ENCODE measurements at places on chromosomes 4 and X.

- DNase-seq = no peak
Measured at GRCh38 chr4:186248643-186249042, 17.3 kb upstream of the F11 start.

DNA sequence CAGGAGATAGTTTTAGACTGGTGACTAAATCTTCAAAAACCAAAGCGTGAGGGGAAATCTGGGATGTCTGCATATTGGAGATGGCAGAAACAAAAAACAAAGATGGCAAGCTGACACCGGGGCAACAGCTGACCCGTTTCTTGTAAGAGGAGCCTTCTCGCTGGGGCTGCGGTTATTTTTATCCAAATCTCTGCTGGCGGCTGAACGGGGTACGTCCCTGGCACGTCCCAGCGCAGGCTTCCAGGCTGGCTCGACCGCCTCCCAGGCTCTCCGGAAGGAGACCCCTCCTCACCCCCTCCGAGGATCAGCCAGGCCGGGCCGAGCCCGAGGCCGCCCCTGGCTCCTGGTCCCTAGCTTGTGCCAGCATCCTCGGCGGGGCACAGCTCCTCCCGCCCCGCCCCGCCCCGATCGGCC lies 403 bp downstream of the SGCB start:
- no peak for DNase-seq

DNA sequence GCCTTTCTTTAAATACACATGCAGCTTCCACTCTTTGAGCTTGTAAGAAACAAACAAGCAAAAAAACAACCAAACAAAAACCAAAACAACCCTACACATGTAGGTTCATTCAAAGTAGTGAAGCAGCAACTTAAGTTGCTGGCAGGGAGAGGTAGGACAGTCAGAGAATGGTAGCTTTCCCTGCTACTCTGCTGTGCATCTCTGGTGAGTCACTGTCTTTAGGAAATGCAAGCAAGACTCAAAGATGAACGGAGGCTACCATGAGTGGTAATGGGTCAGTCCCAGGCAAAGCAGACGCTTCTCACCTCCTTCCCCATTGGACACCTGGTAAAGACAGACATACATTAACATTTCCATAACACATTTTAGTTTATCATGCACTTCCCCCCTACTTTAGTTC lies 43.2 kb downstream of the PGRMC2 start:
- no peak for DNase-seq

DNA sequence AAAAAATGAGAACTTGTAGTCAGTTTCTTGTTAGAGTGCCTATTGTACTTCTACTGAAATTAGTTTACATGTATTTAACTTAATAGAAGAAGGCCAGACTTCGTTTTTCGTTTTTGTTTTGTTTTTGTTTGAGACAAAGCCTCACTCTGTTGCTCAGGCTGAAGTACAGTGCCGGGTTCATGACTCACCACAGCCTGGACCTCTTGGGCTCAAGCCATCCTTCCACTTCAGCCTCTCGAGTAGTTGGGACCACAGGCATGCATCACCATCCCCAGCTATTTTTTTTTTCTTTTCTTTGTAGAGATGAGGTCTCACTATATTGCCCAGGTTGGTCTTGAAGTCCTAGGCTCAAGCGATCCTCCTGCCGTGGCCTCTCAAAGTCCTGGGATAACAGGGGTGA lies 793.9 kb downstream of the ADGRL3 start:
- DNase-seq = no peak

DNA sequence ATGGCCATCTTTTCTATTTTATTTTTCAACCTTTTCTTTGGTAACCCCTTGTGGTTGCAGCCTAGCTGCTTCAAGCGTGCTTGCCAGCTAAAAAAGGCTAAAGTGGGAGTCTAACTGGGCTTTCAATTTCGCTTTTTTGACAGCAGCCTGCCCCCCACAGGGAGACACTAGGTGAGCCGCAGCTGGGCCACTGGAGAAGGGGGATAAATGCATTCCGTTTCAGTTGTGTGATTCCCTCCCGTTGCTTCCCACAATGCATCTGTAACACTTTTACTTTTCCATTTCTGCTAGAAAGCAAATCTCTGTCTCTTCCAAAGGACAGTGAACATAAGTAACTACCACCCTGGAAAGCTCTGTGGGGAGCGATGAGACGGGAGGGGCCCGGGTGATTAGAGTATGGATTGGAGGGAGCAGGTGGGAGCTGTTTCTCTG lies 86.3 kb upstream of the RAPGEF2 start:
- DNase-seq = no peak

- DNase-seq = no peak
Measured at GRCh38 chr4:186036976-186037581, 31.9 kb upstream of the TLR3 start.

DNA sequence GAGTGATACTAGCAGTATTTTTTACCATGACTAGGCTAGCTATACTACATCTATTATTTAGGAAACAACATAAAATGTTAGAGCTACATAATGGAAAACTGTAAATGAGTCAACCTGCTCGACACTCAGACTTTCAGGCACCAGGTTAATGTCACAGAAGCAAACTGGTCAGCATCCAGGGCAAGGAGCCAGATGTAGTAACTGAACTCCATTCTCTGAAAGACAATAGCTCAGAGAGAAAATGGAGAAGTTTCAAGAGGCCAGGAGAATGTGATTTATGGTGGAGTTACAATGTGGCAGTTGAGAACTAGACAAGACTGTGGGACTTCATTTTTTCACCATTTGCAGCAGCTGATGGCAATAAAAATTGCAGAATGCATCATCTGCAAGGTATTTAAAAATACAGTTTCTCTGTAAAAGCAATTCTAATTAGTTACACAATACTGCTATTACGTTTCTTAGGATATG lies 342.7 kb upstream of the PABPC4L start:
- no peak for DNase-seq

- DNase-seq = no peak
Measured at GRCh38 chr4:87881115-87881514, 48.3 kb downstream of the MEPE start.

DNA sequence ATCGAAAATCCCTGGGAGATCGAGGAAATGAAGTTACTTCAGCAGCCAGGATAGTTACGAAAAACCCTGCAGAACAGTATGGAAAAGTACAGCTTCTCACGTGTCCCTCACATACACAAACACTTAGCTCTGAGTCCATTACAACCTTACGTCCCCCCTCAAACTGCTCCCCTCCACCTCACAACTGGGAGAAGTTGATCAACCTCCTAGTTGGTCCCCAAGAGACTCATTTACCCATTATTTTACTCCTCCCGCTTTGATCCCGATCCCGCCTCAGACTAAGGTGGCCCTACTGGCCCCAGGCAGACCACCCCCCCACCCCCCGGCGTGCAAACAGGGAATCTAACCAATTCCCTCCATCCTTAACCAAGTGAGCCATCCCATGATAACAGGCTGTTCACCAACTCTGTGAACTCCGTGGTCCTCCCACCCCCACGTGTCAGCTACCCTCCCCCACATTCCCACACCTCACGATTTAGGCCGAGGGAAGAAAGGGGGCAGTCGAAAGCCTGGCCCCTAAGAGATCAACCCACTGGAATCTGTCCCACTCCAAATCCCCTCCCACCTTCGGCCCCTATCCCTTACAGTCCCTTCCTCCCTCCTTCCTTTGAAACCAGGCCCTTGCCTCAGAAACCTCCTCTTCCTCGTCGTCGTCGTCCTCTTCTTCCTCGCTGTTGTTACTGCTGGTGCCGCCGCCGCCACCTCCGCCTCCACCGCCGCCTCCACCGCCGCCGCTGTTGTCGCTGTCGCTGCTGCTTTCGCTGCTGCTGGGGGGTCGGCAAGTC lies 755 bp downstream of the ANKRD17 start:
- no peak for DNase-seq

DNA sequence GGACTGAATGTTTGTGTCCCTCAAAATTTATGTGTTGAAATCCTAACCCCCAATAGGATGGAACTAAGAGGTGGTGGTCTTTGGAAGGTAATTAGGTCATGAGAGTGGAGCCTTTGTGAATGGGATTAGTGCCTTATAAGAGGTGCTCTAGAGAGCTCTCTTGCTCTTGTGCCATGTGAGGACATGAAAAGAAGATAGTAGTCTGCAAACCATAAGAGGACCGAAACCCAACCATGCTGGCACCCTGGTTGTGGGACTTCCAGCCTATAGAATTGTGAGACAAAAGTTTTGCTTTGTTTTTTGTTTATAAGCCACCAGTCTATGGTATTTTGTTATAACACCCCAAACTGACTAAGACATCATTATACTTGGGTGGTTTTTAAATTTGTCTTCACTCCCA lies 417.1 kb downstream of the ANKRD50 start:
- DNase-seq = no peak

DNA sequence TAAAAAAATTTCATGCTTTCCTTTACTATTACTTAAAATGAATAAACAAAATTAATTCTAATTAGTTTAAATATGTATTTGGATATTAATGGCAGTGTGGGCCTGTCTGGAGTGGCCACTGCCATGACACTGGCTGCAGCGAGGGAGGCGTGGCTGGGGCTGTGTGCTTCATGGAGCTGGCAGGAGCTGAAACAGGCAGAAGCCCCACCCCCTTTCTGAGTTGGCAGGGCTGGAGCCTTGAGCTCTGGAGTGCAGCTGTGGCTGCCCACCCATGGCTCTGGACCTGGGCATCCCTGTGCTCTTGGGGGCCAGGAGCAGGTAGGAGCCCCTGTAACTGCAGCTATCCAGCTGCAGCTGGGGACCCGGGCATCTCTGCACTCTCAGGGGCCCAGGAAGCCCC lies 8.2 kb upstream of the HSD17B11 start:
- no peak for DNase-seq

DNA sequence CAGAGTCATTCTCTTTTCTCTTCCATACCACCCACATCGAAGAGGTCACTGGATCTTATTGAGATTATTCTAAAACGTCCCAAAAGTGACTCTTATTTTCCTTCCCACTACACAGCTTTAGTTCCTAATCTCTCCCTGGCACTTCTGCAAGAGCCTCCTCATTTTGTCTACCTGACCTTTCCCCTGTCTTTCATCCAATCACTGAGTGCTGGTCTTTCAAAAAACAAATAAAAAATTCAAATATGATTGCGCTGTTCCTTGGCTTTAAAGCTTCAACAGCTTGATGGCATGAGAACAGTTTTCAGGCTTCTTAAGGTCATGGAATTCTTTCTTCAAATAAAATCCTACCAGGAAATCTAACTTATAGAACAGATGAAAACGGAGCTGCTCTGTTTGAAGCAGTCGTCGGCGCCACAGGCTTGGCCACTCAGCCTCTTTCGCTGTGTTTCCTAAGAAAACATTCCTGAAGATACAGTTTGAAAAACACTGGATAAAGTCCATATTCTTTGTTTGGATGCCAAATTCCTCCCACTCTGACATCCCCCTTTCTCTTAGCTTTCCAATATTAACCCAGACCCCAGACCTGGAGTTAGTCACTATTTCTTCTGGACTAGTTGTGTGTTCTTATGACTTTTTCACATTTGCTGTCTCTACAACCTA lies 12.5 kb downstream of the SYTL5 start:
- DNase-seq = no peak

DNA sequence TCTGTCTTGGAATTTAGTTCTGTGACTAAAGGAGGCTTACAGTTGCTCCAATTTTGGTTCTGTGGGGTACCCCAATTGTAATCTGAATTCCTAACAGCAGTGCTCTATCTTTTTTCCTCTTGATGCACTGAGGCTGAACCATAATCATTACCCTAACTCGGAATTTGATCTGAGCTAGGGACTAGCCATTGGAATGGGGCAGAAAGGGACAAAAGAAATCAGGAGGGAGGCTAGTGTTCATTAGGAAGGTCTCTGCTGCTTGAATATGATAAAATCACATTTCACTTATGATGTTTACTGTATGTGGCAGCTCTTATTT lies 2.7 kb downstream of the KLF3 start:
- DNase-seq = no peak

GRCh38 chr4:152118819-152119553 lies 358.2 kb upstream of the GATB start:
- no peak for DNase-seq

GRCh38 chrX:40243755-40244515 lies 146.2 kb upstream of the BCOR start:
- no peak for DNase-seq

DNA sequence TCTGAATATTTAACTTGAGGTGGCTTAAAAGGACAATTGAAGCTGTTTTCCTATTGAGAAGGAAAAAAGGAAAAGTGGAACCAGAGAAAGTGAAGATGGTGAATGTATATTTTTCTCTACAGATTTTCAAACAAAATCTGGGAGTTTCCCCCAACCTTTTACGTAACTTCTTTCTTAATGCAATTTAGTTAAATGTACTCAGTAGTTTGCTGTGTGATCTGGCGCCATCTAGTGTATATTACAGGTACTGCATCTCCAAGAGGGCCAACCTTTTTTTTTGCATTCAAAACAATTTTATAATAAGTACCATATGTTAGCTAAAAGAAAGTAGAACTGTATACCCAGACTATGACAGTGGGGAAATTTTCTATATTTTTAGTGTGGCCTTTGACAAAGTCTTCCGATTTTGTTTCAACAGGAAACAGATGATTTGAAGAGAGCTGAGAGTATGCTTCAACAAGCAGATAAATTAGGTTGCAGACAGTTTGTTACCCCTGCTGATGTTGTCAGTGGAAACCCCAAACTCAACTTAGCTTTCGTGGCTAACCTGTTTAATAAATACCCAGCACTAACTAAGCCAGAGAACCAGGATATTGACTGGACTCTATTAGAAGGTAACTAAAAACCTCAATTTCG lies 82.0 kb downstream of the PLS3 start:
- no peak for DNase-seq

GRCh38 chrX:52353838-52354237 lies 15.0 kb upstream of the XAGE2 start:
- DNase-seq = no peak

DNA sequence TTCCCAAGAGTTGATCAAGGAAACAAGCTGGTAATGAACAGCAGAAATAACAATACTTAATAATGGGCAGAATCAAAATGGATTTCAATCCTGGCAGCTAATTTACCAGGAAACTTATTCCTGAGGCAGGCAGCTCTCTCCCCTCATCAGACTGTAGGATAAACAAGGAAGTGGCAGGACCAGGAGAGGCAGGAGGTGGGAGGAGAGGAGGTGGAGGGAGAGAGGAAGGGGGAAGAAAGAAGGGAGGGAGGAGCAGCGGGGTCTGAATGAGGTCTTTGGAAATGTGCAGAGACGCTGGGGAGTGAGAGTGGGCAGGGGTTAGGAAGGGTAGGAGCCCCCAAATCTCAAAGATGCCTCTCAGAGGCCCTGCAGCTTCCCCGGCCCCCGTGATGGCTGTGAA lies 231.5 kb downstream of the BCOR start:
- DNase-seq = no peak

DNA sequence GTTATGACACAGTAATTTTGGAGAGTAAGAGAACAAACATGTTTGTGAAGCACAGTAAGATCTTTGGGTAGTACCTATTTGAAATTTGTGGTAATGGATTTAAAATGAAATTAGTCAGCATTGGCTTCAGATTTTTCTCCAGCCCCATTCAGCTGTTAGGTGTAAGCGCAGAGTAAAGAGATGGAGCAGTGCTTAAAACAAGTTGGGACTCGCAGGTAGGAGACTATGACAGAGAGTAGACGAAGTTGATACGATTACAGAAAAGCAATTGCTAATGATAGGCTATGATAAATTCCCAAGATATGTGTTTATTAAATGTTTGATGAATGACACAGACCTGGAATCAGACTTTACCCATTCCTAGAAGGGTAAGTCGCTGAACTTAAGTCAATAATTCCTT lies 72.6 kb downstream of the CHIC2 start:
- no peak for DNase-seq

- DNase-seq = no peak
Measured at GRCh38 chr4:38497121-38497520, 166.9 kb upstream of the KLF3 start.

GRCh38 chr4:73381214-73381613 lies 22.9 kb upstream of the ALB start:
- DNase-seq = no peak
